H7 (cell line): ENCODE measurements at places on chromosomes 6 and 20. TPM values are rescaled to one million over a fixed set of nuclear protein-coding genes. Genes with fewer than 3 reads are reported as not detected.
A peak's percentile ranks its signal among the peaks of the same experiment; 100 is the strongest.

Gene BPIFB1
- not detected in 2 replicates for total RNA-seq

Gene SLC16A10
- total RNA-seq: 5.1 and 7.9 TPM in 2 replicates

- DNase-seq: no peak
Measured at GRCh38 chr6:170376386-170377043, 70.0 kb downstream of the FAM120B start.

- DNase-seq: peak; percentile 89
Measured at GRCh38 chr6:83193747-83194566, 800 bp downstream of the RWDD2A start.

DNA sequence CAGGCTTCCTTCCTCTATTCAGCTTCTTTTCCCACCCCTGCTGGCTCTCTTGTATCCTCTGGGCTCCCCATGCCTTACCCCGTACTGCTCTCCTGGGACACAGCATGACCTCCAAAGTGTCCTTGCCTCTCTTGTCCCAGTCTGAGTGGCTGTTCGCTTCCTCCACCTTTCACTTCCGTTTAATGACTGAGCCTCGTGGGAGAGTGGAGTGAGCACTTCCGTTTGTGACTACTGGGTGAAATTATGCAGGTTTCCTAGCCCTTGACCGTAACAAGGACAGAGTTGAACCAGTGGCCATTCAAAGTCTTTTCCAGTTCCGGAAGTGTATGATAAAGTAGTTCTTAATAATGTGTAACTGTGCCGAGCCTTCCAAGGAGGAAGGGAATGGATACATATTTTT is 109.2 kb downstream of the ARID1B start:
- no peak for DNase-seq

Gene MYMX
- 5.2 and 6.0 TPM in 2 replicates for total RNA-seq

DNA sequence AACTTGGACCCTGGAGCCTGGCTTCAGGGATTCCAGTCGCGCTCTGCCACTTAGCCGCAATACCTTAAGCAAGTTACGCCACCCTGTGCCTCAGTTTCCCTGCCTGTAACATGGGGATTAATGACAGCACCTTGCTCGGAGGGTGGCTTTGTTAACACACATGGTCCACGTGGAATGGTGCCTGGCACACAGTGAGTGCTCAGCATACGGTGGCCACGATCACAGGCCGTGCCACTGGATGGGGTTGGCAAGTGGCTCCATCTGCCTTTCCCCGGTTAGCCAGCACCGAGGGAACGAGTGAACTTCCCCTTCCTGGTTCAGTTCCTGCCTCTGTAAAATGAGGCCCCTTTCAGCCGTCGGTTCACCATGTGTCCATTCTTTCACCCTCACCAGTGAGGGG is 17.2 kb downstream of the C6orf132 start:
- no peak for DNase-seq

- peak; percentile 96 for DNase-seq
Measured at GRCh38 chr6:33589731-33590530, 9.9 kb upstream of the BAK1 start.

Gene BPIFB2
- total RNA-seq: not detected in 2 replicates

Gene RBM24
- total RNA-seq: 2.3 and 3.3 TPM in 2 replicates

DNA sequence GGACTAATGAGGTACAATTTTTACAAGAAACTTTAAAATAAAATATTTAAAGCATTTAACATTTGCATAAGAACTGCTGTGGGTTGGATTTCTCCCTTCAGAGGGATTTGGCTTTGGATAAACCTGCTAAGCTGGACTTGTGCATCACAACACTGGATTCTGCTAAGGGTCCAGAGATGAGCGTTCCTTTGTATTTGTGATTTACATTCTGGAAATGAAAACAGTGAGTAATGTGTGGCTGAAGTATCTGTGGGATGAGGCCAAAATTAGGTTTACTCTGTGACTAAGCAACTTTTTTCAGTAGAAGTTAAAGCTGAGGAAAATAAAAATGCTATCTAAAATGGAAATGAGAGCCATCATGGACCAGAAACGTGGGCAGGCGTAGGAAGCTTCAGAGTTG is 494.3 kb downstream of the EPM2A start:
- DNase-seq: no peak

GRCh38 chr20:10034717-10035571 is at the start of gene ANKEF1:
Gene ANKEF1 (plus strand): TSS chr20:10034987. CDS start chr20:10038302, 3,315 bp downstream.
- peak; percentile 92 for DNase-seq

GRCh38 chr20:38935967-38936407 is 9.8 kb downstream of the FAM83D start:
- DNase-seq: no peak

Gene C20orf204
- total RNA-seq: 1.1 and 1.6 TPM in 2 replicates

GRCh38 chr20:25045343-25045712 is 12.6 kb downstream of the ACSS1 start:
- DNase-seq: no peak

DNA sequence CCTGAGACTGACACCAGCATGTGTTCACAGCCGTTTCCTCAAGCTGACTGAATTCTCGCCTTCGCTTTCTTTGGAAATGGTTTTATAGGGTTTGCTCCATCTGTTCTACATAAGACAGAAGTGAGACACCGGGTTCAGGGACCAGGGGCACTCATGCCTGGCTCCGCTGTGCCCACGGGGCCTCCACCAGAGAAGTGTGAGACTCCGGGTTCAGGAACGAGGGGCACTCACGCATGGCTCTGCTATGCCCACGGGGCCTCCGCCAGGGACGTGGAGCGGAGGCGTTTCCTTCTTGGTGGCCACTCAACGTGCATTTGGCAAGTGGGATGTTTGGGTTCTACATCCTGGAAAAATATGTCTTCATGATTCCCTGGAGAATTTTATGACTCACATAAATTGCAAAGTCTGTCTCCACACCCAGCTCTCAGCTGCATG is 106.6 kb downstream of the RNASET2 start:
- no peak for DNase-seq

DNA sequence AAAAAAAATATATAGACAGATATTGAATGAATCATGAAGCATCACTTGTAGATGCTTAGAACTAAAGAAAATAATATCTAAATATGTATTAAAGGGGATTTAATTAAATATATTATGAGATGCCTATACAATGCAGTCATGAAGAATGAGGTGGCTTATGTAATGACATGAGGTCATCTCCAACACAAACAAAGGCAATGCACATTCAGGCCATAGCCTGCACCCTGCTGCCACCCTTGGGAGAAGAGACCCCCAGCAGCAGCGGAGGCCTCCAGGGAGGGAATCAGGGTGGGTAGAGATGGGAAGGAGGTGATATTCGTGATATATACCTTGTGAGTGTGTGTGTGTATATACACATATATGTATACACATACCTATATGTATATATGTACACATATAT is 26.4 kb upstream of the SSTR4 start:
- DNase-seq: no peak

DNA sequence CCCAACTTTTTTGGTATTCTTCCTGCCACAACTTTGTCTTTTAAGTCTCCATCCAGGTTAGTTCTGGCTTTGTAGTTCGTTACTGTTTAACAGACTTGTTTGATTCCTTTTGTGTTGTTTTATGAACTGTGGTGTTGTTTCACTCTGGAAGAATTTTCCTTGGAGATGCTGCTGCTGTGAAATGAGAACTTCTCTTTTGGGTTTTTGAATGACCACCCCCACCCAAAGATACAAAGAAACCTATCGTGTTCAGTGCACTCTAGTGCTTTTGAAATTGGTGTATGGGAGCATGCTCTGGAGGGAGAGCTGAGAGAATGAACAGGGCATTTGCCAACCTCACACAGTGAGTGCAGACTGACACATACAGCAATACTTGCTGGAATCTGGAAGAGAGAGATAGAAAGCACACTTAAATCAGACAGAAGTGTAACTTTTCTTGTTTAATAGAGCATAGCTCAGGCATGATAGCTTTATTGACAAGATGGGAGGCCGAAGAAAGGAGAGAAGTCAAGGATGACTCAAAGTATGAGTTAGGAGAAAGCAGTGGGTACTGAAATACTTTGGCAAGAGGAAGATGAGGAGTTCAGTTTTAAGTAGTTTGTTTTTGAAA is 293.1 kb downstream of the SOX4 start:
- no peak for DNase-seq
